ENCODE measurements at places on chromosomes 11 and 22.
A peak's percentile ranks its signal among the peaks of the same experiment; 100 is the strongest.

DNA sequence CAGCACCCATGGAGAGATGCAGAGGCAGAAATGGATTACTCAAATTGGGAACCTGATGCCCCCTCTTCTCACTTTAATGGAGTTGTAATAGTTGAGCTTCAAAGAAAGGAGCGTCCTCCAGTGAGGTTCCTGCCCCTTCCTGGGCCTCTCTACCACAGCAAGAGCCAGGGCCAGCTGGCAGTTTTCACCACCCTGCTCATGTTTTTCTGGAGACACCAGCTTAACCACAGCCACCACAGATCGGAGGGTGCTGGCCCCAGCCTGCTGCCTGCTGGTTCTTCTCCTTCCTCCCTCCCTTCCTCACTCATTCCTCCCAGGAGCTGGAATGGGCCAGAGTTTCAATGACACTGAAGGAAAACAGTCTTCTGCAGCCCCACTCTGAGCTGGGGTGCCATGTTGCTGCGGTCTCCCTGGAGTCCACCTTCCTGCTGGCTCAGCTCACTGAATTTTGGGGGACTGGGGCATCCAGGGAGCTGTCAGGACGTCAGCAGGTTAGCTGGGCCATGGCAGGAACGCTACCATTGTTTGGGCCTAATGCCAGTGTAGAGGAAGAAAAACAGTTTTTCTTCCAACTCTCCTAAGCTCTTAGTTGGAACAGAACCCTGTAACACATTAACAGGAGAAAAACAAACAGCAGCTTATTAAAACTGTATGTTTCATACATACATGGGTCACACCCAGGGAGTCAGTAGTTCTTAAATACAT is 57.7 kb downstream of the TRAF6 start:
- no peak for DNase-seq

- DNase-seq, result peak; percentile 47
These were observed 3.1 kb upstream of the COMMD9 start for GRCh38 chr11:36292311-36292722.

DNA sequence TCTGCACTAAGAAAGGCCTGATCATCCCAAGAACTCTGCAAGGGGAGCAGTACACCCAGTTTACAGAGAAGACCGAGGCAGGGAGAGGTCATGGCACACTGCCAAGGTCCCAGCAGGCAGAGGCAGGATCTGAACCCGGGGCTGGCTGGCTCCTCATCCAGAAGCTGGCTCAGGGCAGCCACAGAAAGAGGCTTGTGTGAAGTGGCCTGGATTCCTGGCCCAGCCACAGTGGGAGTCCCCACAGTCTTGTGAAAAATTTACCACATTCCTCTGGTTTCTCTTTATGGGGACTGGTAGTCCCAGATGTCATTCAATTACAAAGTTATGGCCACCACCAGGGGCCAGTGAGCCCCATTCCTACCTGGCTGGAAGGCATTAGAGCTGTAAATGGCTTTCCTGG is 440.5 kb downstream of the MIAT start:
- no peak for DNase-seq

DNA sequence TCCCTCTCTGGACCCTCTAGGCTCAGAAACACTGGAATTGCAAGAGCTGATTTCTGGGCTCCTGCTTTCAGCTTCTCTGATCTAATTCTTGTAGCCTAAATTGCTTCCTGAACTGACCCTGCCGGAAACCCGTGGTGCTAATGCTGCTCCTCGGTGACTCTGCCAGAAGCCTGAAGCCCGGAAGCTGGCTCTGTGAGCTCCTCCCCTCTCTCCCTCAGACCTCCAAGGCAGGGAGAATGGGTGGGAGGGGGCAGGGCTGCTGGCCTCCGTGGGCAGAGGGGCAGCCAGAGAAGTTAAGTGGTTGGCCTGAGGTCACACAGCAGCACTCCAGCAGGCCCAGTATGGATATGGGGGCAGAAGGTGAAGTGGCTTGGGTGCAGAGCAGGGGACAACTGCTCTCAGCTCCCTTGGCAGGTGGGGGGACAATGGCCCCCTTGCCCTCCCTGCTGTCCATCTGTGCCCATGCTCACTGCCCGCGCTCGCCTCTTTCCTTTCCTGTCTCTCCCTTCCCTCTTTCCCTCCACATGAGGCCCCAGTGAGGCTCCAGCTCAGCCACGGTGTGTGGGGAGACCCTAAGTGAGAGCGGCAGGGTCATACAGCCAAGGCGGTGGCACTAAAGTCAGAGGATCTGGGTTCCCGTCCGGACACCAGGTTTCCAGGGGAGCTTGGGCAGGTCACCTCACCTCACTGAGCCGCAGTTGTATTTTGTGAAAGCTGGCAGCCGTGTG is 16.2 kb downstream of the CAPN5 start:
- DNase-seq, result no peak

DNA sequence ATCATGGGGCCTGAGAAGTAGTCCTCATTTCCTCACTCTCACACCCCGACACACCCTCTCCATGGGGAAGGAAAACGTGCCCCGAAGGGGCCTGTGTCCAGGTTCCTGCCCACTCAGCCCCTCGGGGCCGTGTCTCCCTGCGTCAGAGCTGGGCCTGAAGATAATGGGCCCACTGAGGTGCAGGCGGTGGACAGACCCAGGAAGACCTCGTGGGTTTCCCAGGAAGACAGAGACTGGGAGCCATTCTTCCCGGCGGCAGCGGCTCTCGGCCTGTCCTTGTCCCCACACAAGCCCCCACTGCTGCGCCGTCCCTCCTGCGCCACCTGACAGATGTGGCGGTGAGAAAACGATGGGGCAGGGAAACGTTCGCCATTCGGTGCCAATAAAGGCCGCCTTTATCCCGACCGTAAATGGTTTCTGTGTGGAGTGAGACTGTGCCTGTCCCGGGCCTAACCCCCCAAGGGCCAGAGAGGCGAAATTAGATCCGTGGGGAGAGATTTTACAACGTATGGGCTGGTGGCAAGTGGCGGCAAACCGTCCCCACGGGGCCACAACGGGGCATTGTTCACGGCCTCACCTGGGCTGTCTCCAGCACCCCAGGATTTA is 89.0 kb downstream of the CDKN1C start:
- no peak for DNase-seq
